NCI-H2171 (cell line): ENCODE measurements at places on chromosomes 5 and 9.

- DNase-seq: no peak
Measured at GRCh38 chr9:37563806-37564513, 12.2 kb downstream of the FBXO10 start.

DNA sequence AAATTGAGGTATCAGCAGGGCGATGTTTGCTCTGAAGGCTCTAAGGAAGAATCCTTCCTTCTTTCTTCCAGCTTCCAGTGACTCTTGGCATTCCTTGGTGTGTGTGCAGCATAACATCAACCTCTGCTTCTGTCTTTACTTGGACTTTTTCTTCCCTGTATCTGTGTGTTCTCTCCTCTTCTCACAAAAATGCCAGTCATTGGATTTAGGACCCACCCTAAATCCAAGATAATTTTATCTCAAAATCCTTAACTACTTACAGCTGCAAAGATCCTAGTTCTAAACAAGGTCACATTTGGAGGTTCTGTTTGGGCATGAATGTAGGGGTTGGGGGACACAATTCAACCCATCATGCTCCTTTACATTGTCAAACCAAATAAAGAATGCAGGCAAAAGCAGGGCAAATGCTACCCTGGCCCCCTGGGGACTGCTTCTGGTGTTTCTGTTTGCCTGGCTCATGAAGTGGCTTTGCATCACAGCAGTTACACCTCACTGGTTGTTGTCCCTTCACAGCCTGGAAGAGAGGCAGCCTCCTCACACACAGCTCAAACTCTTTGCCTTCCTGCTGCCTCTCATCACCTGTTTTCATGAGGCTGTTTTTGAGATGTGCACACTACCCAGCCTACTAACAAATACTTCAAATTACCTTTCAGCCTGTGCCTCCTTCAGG, 64.8 kb upstream of the PLCXD3 start:
- DNase-seq: no peak

DNA sequence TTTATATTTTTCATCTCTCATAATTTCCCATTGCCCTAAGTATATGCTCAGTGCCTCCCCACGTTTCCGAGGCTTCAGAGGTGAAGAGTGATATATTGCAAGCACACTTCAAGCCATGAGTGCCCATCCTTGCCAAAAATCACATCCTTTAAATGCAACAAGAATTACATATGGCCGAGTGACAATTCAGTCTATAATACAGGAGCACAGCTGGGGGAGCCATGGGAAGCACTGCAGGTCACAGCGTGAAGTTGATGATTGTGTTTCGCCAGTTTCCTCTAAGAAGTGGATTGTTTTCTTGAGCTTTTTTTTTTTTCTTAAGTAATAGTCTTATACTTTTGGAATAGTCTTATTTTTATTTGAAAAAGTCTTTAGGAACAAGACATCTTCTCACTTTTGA, 61.1 kb downstream of the MTRR start:
- peak; percentile 9 for DNase-seq

DNA sequence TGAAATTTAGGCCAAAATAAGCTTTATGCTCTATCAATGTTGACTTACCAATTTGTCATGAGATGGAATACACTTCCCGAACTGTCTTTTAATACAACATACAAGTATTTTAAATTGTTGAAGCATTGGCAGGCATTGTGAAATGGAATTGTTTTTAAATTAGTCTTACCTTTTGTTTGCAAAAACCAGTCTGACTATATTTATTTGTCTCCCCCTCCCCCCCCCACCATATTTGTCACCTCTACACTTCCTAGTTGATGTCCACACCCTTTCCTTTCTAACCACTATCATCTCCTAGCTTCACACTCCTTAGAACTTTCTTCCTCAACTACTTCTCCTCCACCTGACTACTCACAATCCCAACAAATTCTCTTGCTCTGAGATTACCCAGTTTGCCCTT, 40.9 kb downstream of the FAF2 start:
- DNase-seq: no peak

DNA sequence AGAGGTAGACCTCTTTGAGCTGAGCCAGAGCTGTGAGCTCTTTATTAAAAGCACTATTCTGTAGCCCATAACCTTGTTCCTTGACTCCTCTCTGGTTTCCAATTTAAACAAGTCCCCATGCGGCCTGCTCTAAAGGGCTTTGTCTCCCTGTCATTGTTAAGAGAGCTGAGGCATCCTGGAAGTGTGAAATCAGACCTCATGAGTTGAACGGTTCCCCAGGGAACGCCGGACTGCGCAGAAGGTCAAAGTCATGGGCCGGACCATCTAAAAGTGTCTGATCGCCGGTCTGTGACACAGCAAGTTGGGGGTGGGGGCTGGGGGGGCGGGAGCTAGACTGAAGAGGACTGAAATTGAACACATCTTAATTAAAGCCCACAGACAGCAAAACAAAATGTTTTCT, 265.8 kb downstream of the SLF1 start:
- DNase-seq: no peak
